ENCODE measurements at places on chromosomes 1 and 21.

DNA sequence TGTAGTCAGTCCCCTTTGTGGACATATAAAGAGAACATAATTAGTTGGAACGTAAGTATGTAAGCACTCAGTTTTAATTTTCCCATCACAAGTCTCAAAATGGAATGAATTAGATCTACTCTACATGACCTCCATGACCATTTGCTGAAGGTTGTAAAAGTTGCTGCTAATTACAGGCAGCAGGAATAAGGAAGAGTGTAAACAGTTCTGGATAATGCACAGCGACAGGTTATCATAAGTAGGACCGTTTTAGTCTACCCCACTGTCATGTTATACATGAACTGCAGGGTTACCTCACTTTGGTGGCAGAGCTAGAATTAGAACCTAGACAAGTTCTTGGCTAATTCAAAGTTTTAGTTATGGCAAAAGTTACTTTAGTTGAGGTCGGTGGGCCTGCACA is 21.7 kb downstream of the YTHDF2 start:
- no peak for DNase-seq

DNA sequence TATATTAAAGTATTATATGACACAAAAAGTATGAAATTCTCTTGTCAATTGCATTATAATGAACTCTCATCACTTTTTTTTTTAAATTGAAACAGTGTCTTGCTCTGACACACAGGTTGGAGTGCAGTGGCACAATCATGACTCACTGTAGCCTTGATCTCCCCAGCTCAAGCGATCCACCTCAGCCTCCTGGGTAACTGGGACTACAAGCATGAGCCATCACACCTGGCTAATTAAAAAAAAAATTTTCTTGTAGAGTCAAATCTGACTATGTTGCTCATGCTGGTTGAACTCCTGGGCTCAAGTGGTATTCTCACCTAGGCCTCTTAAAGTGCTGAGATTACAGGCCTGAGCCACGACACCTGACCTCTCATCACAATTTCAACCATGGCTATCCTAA is 259.3 kb downstream of the S1PR1 start:
- DNase-seq: no peak

DNA sequence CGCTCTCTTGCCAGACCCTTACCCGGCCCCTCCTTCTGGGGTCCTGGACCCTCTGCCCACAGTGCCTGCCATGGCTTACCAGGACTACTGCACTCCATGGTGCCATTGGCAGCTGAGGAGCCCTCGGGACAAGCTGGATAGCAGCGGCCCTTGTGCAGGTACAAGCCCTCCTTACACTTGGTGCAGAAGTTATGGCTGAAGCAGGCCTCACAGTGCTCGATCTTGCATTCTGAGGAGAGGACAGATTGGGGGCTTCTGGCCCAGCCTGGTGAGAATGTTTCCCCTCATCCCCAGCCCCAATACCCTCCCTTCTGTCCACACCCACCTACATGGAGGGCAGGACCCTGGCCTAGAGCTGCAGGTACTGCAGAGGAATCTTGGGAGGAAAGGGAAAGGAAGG is 18.4 kb upstream of the GNL2 start:
- no peak for DNase-seq

DNA sequence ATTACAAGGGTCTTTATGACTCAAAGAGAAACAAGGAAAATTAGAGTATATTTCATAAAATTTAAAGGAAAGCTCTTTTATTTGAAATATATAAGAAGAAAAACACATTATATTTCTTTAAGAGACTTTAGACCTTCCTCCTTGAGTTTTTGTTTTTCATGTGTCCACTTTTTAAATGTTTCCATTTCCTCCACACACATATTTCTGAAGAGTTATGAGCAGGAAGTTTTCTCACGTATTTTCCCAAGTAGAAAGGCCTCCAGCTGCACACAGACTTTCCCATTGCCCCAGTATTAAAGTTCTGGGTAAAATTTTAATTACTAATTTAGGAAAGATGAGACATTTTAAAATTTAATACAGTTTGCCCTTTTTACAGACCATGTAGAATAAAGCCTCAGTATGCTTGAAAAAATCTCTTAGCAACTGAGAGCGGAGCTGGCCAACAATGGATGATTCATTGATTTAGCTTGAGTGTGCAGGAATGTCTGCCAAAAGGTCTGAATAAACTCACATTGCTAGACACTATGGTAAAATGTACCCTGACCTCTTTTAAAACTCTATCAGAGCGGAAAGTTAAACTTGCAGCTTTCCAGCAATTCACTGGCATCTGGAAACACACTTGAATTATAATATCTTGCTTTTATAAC is 57.9 kb downstream of the DDAH1 start:
- DNase-seq: no peak

DNA sequence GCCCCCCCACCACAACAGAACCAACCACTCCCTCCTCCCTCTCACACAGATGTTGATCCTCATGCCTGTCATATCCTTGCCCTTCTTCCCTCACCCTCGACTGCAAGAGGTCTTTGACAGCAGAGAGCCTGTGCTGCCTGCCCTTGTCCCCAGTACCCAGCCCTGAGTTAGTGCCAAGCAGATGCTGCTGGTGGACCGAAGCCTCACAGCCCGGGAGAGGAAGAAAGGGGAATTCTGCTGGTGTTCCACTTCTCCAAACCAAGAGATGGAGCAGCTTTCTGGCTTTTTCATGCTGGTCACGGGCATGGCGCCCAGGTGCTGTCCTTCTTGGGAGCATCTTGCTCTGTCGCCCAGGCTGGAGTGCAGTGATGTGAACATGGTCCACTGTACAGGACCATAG is 69.1 kb downstream of the SLC66A1 start:
- DNase-seq: no peak

- DNase-seq: no peak
These were observed 34.6 kb upstream of the APOBEC4 start for GRCh38 chr1:183687546-183688304.

DNA sequence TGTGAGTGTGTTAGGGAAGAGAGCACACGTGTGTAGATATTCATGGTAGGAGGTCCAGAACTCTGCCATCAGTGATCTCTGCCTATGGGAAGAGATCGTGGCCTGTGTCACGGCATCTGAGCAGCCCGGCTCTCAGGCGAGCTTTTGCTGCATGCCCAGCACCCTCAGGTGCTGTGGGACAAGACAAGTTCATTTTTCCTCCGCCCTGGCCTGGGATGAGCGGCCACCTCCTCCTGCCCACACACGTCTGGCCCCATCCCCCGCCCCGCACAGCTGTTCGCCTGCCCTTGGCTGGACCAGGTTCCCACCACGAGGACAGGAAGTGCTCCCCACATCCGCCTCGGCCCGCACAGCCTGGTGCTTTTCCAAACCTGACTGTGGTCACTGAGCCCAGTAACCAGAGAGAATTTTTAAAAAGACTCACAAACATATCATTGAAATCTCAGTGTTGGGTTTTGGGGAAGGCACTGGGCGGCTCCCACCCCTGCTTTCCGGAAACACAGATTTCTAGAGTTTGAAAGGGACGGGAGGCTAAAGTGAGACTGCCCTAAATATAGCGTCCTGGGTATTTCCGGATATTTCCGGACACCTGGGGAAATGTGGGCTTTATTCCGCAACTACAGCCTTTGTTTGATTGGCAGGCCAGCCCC is 18.0 kb downstream of the BMP8A start:
- peak; percentile 42 for DNase-seq

GRCh38 chr1:177274687-177275211 is 104.0 kb downstream of the BRINP2 start:
- no peak for DNase-seq

GRCh38 chr1:81834268-81834667 is 33.5 kb downstream of the ADGRL2 start:
- no peak for DNase-seq

DNA sequence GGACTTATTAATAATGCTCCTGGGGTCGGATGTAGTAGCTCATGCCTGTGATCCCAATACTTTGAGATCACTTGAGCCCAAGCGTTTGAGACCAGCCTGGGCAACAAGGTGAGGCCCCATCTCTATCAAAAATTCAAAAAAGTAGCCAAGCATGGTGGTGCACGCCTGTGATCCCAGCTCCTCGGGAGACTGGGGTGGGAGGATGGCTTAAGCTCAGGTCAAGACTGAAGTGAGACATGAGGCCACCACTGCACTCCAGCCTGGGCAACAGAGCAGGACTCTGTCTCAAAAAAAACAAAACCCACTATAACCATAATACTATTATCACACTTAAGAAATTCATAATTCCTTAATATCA is 1.6 kb upstream of the DEGS1 start:
- no peak for DNase-seq

DNA sequence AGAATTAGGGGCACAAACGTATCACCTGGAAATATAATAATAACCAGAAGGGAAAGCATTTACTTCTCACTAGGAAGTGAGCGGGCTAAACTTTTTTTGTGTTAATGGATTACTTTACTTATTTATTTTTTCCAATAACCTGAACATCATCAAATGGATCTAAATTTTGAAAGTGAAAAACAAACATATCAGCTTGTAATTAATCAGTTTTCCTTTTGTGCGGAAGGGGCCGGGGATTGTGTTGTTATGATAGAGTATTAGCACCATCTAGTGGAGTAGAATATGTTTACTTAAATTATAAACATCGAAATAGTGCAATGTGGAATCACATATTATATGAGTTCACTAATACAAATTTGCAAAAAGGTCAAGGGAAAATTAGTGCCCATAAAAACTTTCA is 9.0 kb downstream of the CFH start:
- peak; percentile 61 for DNase-seq

DNA sequence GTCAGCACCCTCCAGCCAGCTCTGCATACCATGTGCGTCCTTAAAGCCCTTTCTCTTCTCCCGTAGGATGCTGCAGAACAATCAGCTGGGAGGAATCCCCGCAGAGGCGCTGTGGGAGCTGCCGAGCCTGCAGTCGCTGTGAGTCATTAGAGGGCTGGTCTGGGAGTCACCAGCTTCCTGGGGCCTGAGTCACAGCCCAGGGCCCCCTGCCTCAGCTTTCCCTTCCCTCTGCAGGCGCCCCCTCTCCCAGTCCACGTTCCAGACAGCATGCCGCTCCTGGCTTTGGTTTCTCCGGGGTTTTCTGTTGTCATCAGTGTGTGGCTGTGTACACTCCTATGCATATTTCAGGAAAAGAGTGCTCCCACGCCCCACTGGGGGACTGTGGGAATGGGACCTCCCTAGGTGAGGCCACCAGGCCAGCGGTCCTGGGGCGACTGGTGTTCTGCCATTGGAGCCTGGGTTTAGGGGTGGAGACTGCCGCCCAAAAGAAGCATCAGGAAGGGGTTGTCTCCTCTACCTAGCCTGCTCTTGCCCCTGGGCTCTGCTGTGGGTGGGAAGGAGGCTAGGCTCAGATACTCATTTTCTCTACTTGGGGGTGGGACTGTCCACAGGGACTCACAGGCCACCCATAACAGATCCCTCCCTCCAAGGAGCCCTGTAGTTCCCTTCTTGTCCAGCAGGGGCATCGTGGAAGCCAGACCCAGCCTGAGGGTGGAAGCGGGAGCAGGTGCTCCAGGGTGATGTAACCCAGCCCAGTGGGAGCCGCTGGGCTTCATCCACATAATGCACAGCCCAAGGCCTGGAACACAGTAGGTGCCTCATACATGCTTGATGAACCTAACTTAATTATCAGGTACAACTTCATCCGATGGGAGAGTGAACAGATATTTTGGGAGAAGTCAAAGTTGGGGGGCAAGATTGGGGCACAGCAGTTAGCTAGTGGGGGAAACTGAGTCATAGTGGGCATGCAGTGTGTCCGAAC is 42.5 kb downstream of the LGR6 start:
- DNase-seq: peak; percentile 75

DNA sequence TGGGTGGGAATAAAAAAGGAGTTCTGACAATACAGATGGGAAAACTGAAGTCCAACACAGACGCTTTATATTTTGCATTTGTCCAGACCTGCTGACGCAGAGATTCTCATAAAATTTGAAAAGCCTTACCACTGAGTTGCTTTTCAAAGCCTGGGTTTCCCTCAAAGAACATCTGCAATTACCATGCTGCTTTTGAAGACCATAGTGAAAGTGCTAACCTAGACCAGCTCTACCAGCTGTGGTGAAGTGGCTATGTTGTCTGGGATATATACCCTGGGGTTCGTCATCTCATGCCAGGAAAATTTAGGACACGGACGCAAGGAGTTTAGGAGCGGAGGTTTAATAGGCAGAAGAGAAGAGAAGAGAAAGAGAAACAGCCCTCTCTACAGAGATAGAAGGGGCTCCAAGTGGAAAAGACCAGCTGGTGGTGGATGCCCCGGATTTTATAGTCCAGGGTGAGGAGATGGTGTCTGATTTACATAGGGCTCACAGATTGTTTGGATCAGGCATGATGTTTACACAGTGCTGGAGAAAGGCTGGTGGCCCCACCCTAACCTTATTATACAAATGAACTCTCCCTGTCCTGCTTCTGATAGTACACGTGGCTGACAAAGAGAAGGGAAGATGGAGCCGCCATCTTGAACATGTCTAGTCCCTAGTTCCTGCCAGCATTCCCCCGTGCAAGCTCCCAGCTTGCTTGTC is 73.8 kb downstream of the AK4 start:
- no peak for DNase-seq

GRCh38 chr21:19237608-19238007 is 834.0 kb upstream of the TMPRSS15 start:
- no peak for DNase-seq

- DNase-seq: no peak
These were observed 62.0 kb downstream of the KCNK1 start for GRCh38 chr1:233675893-233676292.

DNA sequence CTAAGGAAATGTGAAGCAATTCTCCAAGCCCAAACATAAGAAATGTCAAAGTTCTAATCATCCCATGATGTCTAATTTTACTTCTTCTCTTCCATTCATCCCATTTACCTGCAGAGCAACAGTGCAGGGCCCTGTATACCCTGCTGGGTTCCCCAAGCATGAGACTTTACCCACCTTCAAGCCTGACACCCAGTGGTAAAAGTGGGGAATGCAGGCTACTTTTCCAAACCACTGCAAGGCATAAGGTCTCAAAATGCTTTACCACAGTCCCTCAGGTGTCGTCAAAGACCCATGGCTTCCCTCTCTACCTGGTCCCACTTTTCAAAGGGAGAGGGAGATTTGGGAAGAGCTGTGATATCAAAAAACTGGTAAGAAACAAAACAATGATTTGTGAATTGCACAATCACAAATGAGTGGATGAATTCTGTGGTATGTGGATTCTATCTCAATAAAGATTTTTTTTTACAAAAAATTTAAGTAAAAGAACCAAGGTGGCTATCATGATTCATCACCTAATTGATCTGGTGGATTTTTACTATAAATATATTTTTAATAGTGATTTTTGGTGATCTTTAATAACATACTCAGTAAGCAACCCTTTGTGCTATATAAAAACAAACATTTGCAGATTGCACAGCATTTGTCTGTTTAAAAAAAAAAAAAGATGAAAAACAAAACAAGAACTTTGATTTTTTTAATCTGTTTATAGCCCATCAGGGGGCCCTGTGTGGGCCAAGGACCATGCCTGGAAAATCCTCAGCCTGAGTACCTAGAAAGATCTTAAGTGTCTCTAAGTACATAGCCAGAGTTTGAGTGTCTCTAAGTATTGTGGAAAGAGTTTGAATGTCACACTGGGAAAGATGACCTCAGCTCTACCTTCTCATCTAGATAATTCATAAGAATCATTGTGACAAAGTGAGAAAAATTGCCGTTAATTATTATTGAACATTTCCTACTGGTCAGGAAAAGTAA is 73.1 kb upstream of the GJB5 start:
- DNase-seq: peak; percentile 73

GRCh38 chr1:52552236-52552504 is 722 bp downstream of the TUT4 start:
- DNase-seq: peak; percentile 72

- DNase-seq: no peak
These were observed 25.1 kb upstream of the GPR88 start for GRCh38 chr1:100512803-100513352.

- DNase-seq: peak; percentile 26
These were observed 5.0 kb upstream of the SLC35A3 start for GRCh38 chr1:99964806-99965205.

GRCh38 chr1:65719391-65719790 is 73.3 kb upstream of the PDE4B start:
- DNase-seq: no peak

All from common myeloid progenitor, CD34-positive (primary cell).